ENCODE measurements at places on chromosomes 16 and 17.
A peak's percentile ranks its signal among the peaks of the same experiment; 100 is the strongest.

GRCh38 chr17:40086150-40087044, 14.0 kb downstream of the NR1D1 start:
- no peak for DNase-seq

- no peak for DNase-seq
Observed at GRCh38 chr16:48487287-48487686, 102.1 kb upstream of the SIAH1 start.

- peak; percentile 61 for DNase-seq
Observed at GRCh38 chr17:13395346-13395745, 206.4 kb downstream of the HS3ST3A1 start.

DNA sequence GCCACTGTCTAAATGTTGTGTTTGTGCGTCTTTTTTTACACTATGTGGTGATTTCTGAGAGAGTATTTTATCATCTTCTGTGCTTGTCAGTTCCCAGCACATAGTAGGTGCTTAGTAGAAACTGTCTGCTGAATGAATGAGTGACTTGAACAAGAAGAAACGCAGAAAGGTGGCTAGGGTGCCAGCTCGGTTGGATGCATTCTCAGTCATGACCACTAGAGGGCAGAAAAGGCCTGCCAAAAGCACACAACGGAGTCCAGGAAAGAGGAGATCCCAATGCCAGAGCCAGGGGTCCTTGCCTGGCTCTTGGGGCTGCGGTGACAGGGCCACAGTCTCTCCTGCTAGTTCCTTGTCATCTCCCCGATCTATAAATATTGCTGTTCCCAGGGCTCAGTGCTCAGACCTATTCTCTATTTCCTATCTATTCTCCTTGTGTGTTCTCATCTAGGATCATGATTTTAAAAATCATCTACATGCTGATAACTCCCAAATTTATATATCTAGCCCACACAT, 57.3 kb upstream of the CCL1 start:
- peak; percentile 45 for DNase-seq

GRCh38 chr17:55702150-55702549, 20.5 kb downstream of the TMEM100 start:
- DNase-seq = no peak

GRCh38 chr16:6969594-6969993, 363.1 kb upstream of the RBFOX1 start:
- no peak for DNase-seq

GRCh38 chr17:41962768-41963434, 3.7 kb upstream of the CNP start:
- DNase-seq = peak; percentile 58

DNA sequence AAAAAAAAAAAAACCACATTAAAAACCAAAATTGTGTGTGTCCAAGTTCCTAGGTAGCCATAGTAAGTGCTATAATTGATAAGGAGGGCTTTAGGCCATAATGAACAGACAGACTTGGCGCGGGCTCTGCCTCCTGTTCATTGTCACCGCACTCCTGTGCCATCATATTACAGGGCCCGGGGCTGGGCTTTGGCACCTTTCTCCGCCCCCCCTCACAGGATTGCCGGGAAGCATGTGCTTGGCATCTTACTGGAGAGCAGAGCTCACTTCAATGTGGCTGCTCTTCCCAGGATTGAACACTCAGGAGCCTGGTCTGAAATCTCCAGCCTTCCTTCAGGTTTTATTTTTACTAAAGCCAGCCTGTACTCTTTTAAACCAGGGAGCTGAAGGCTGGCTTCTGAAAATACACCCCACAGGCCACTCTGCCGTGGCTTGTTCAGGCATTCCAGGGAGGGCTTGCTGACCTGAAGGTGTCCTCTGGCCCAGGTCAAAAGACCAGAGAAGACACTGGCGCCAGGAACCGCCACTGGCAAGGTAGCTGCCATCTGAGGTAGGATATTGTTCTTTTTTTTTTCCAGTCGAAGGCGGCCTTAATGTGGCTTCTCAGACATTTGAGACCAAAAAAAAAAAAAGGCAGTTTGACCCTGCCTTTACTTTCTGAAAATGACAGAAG, 39.3 kb downstream of the DHRS7B start:
- peak; percentile 62 for DNase-seq

- DNase-seq = no peak
Observed at GRCh38 chr17:80883831-80884735, 107.6 kb upstream of the CHMP6 start.

GRCh38 chr16:13269905-13270528, 368.6 kb downstream of the SHISA9 start:
- no peak for DNase-seq

- no peak for DNase-seq
Observed at GRCh38 chr17:60249290-60249826, 99.6 kb downstream of the CA4 start.

DNA sequence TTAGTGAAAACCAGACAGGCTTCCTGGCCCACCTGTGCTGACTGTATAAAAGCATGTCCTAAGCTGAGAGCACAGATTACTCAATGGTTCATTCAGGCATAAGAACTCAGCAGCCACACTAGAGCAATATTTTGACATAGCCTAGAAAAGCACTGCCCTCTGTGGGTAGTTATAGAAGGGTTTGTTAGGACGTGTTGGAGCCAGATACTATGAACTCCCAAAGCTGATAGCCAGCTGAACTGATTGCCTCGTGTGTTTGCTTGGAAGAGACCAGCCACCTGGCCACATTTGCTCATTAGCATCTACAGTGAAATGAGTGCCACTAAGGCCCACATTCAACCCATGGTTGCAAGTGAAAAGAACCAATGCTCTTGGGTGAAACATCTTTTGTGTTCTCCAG, 30.8 kb upstream of the ABCA5 start:
- no peak for DNase-seq

DNA sequence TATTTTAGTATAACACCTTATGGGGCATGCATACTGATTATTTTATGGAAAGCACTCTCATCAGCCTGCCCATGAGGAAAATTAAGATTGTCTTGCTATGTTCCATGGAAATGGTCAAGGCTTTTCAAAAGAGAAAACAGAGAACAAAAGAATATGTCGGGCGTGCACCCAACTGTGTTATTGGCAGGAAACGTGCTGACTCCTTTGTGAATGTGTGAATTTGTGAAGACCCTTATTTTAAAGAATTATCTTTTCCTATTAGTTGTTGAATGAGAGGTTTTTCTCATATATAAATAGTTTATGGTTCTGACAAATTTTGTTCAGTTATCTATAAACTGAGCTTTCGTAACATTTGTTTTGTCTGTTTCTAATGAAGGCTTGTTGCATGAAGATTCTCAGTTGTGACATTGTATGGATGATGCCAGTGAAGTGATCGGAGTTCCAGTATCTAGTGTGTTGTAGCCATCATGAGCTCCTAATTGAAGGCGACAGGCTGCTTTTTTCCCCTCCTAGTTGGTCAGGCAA, 180.0 kb downstream of the BCAS3 start:
- no peak for DNase-seq

- DNase-seq = no peak
Observed at GRCh38 chr17:81261582-81262336, 22.6 kb downstream of the NDUFAF8 start.

GRCh38 chr17:49631496-49631895, 46.4 kb downstream of the SPOP start:
- peak; percentile 20 for DNase-seq

- DNase-seq = no peak
Observed at GRCh38 chr17:56934280-56934679, 20.4 kb upstream of the TRIM25 start.

- DNase-seq = peak; percentile 91
Observed at GRCh38 chr17:31327534-31328159, 6.2 kb upstream of the EVI2A start.

Data from AG10803 (cell line).